Fibroblast of pulmonary artery (primary cell): ENCODE measurements at places on chromosomes 12 and 14.

DNA sequence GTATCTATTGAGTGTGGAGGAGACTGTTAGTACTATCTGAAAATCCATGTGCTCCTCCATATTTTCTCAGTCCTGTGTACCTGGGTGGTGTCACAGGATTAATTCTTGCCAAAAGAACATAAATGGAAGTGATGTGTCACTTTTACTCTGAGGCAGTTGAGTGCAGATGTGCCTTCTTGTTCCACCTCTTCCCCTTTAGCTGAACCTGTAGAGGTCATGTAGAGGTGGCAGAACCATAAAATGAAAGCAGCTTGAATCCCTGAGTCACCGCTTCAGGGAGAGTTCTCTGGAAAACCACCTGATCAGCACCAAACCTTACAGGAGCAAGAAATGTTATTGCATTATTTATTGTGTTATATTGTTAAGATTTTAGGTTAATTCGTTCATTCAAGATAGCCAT, 14.7 kb upstream of the SLC25A3 start:
- no peak for DNase-seq

DNA sequence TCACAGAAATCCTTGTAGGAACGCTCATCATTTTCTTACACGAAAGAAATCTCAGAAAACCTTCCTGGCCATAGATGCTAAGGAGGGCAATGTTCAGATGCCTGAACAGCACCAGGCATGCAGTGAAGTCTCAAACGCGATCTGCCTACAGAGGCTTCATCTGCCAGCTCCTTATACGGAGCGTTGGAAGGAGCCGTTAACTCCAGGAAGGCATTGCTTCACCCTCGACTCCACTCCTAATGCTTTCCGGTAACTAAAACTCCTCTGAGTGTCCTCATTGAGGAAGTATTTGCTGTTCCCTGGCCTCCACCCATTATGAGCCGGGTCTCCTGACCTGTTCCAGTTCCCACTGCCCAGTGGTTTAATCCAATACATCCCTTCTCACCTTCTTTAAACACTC, 502.7 kb downstream of the BCL11B start:
- no peak for DNase-seq

DNA sequence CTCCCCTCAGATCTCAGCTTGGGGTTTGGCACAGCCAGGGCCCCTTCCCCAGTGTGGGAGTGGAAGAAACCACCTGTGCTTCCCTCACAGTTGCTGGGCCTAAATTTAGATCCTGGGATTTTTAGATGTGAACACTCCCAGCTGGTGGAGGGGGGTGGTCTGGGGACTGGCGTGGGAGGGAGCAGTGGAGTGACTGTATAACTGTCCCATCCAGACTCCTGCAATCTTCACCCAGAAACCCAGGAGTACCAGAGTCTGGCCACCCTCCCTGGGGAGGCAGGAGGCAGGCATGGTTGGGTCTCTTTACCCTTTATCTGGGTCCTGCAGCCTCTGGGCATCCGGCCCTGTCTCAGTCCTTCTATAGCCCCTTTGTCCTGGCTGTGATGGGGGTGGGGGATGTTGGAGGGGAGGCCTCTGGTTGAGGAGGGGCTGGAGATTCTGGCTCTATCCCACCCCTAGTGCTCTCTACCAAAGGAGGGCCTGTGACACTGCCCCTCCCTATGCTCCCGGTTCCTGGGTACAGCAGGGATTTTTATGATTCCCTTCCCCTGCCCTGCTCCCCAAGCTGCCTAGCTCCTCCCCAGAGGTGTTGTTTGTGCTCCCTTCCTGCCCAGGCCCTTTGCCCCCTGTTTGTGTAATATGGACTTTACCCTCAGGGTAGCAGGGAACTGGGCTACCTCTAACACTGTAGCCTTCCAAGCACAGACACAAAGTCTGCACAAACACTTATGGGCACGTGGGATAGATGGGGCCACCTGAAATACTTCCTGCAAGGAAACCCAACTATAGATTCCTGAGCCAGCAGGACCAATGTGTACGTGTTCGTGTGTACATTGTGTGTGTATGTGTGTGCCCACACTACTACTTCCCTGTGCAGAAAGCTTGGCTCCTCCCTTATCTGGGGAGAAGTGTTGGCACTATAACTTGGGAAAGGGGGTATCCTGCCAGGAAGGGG, 1.7 kb downstream of the ERBB3 start:
- no peak for DNase-seq

DNA sequence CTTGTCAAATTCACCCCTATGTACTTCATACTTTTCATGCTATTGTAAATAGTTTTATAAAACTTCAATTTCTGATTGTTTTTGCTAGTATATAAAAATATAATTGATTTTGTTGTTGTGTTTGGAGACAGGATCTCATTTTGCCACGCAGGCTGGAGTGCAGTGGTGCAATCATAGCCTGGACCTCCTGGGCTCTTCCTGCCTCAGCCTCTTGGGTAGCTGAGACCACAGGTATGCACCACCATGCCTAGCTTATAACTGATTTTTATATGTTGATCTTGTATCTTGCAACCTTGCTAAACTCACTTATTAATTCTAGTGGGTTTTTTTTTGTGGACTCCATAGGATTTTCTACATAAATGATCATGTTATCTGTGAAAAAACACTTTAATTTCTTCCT, 23.5 kb downstream of the ATP5MC2 start:
- peak; percentile 20 for DNase-seq

GRCh38 chr14:33420051-33420627, 481.5 kb downstream of the NPAS3 start:
- DNase-seq = no peak

- no peak for DNase-seq
Observed at GRCh38 chr14:100736269-100737180, 9.8 kb downstream of the DLK1 start.

GRCh38 chr12:132422040-132422380, 67.9 kb upstream of the FBRSL1 start:
- no peak for DNase-seq

DNA sequence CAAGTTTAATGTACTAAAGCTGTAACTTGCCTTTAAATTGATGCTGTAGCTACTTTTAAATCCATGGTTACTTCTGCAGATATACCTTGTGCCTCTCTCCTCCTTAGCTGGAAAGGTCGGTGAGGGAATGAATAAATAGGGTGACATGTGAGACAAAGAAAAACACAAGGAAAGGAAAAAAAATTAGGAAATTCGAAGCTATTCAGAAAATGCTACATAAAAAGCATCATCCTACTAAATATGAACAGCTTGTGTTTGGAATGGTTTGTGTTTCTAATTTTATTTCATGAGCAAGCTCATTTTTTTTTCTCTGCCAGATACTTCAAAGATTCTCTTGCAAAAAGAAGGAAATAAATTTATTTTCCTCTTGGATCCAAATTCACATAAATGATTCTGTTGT, 186.3 kb upstream of the NUDT4 start:
- DNase-seq = no peak

GRCh38 chr14:48527832-48528231, 852.4 kb upstream of the MDGA2 start:
- DNase-seq = no peak

DNA sequence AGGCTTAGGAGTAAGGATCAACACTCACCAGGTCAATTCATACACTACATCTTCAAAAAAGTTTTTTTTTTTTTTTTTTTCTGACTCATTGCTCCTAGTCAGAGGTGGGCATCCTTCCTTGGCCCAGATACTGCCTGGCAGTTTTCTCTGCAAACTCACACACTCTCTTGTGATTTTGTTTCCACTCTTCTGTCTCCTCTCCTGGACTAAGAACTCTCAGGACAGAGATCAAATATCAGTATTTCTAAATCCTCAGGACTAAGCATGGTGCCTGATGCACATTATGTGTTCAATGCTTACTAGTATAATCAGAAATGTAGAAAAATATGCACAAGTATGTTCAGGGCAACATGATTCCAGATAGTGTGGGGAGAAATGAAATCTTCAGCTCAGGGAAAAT, 10.2 kb upstream of the PAH start:
- no peak for DNase-seq

- DNase-seq = peak; percentile 68
Observed at GRCh38 chr12:8032242-8033152, at the start of gene FOXJ2. FOXJ2 (plus strand) TSS chr12:8032716; CDS start chr12:8039833, 7,117 bp downstream.

- no peak for DNase-seq
Observed at GRCh38 chr12:27576667-27577347, 52.8 kb downstream of the PPFIBP1 start.

DNA sequence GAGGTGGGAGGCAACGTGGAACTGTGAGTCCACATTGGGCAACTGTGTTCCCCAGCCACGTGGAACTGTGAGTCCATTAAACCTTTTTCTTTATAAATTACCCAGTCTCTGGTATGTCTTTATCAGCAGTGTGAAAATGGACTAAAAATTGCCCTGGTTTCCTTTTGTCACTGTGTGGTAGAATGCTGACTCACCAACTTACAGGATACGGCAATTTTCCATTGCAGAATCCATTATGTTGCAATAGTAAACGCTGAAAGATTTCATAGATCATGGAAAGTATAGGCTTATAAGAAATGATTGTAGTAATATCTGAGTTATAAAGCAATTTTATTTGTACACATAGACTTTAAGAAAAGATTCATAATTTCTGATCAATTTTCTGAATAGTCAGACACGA, 93.0 kb downstream of the GTF2A1 start:
- peak; percentile 51 for DNase-seq

DNA sequence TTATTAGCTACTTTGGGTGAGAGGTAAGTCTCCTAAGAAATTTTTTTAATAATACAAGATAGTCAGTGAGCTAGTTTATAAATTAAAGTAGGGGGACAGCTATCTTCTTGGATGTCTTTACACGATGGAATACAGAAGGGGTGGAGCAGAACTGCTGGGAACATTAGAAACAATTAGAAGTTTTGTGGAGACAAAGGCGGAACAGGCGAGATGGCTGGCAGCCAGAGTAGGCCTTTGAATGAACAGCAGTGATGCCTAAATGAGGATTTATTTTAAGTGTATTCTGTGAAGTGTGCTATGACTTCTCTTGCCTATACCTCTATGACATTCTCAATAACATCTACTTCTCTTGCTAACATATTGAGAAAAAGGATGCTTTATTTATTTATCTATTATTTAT, 1345.3 kb upstream of the SEL1L start:
- DNase-seq = no peak

DNA sequence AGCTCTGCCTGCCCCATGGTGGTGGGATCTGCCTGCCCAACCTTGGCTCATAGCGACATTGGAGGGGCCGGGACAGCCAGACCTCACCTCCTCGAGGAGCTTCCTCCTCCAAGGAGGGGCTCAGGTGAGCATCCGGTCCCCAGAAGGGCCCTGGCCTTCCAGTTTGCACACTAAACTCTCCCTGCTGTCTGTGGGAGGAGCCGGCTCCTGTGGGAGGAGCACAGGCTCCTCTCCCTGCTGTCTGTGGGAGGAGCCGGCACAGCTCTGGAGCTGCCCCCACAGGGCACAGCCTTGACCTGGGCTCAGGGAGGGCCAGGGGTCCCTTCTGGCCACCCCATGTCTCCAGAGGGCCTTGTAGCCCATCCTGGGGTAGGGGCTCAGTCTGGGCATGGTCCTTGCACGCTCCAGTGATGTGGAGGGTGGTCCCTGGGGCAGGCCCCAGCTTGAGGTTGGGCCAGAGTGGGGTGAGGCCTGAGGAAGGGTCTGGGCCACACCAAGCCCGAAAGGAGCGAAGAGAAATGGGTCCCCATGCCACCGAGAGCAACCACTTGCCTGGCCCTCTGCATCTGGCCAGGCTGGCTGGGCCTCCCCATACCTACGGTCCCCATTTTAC, 147.5 kb upstream of the C14orf180 start:
- DNase-seq = no peak
